ENCODE measurements at places on chromosomes 2 and 18.

DNA sequence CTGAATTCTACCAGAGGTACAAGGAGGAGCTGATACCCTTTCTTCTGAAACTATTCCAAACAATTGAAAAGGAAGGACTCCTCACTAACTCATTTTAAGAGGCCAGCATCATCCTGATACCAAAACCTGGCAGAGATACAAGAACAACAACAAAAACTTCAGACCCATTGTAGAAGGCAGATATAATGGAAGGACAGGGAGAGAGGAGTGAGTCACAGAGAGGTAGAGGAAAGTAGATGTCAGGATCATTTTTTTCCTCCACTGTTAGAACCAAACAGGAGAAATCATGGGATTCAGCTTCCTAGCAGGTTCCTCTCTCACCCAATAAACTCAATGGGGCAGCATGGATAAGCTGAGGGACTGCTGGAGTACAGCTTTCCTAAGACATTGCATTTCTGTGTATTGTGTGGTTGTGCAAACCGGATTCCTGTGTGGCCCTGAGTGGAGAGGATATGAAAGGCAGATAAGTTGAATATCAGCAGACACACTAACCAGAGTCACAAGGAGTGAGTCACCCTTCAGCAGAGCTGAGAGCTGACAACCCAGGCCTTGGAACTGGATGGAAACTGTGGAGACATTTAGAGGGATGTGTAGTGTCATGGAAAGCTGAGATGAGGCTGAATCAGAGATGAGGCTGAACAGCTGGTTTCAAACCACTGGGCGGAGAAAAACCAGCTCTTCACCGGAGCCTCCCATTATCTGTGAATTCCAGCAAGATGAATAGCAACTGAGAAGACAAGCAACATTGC is 60.9 kb upstream of the MMADHC start:
- no peak for DNase-seq

- DNase-seq, result no peak
Measured at GRCh38 chr2:200604571-200605255, 18.9 kb downstream of the AOX1 start.

GRCh38 chr2:240303896-240304745 is 131.3 kb upstream of the GPC1 start:
- no peak for DNase-seq

DNA sequence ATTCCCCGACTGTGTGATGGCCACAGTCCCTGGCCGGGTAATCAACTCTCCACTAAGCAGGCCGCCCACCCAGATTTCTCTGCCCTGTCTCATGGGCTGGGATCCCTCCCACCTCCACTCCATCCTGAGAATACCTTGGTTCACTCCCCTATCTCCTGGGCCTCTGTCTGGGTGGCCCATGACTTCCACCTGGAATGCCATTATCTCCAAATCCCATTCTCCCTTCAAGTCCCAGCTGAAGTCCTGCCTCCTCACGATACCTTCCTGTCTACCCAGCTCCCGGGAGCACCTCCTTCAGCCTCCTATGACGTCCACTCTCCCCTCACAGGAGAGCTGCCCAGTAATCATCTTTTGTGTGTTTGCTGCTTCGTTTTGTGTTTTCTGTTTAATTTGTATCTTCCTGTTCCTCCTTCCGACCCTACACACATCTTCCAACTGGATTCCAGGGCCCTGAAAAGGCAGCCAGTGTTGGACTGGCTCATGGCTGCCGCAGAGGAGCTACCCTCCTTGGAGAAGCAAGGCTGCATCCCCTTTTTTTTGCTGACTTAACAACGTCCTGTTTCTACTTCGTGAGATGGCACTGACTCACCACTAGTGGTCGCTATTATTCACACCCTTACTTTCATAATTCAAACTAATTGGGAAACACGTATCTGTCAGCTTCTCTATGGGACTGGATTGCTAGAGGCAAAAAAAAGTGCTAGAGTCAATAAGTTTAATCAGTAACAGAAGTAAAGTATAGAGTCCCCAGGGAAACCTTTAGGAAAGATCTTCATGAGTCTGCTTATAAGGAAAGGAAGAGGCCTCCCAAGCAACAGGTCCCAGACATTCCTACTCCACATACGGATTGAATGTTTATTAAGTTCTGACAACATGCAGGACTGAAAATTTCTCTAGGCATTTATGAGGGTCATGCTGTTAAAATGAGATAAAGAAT is 171.9 kb upstream of the GATA6 start:
- DNase-seq, result peak; percentile 57

DNA sequence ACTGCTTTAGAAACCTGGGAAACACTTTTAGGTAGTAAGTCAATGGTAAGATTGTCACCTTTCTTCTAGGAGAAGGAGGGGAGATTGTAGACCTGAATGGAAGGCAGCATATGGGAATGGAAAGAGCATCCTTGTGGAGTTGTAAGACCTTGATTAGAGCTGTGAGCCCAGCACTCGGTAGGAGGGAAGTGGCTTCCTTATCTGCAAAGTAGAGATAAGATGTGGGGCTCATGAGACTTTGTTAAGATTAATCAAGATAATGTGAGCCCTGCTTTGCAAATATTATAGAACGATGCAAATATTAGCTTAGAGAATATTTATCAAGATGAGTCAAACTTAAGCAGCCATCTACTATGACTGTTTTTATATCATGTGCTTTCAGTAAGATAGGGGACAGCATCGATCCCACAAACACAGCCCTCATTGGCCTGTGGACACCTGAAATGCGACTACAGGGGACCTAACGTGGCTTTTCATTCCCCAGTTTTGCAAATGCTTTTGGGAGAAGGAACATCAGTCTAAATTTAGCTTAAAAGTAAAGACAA is 243.7 kb downstream of the LTBP1 start:
- DNase-seq, result no peak

- DNase-seq, result no peak
Measured at GRCh38 chr2:143473216-143473615, 344.0 kb downstream of the ARHGAP15 start.

DNA sequence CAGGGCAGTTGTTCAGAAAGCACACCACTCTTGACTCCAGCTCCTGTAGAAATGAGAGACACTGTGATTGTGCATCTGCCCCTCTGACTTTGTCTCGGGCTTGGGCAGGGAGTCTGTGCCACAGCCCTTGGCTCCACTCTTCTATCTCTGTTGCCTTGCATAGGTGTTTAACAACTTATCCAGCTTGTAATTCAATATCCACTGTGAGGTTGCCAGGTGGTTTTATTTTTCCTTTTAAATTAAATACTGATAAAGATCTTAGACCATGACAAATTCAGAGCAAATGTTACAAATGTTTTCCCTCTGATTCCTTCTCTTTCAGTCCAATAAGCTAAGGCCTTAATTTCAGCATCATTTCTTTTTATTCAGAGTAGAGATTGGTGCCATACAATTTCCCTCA is 421.7 kb downstream of the STK39 start:
- no peak for DNase-seq

GRCh38 chr18:75112186-75113096 is 96.5 kb downstream of the PTGR3 start:
- no peak for DNase-seq

GRCh38 chr2:229407170-229407569 is 136.1 kb upstream of the PID1 start:
- no peak for DNase-seq

DNA sequence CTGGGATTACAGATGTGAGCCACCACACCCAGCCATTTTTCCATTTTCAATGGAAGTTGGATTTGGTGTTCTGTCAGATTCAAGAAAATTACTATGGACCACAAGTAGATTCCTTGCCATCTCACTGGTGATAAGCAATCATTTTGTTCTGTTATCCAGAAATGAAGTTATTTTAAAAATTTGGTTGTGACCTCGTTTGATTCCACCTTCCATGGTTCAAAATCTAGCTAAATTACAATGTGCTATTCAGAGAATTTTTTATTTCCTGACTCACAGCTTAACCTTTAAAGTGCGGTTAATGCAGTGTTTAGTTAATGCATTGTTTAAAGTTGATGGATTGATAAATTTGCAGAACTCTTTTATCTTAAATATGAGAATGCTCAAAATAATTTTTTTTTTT is 243.2 kb upstream of the BOD1L2 start:
- no peak for DNase-seq

DNA sequence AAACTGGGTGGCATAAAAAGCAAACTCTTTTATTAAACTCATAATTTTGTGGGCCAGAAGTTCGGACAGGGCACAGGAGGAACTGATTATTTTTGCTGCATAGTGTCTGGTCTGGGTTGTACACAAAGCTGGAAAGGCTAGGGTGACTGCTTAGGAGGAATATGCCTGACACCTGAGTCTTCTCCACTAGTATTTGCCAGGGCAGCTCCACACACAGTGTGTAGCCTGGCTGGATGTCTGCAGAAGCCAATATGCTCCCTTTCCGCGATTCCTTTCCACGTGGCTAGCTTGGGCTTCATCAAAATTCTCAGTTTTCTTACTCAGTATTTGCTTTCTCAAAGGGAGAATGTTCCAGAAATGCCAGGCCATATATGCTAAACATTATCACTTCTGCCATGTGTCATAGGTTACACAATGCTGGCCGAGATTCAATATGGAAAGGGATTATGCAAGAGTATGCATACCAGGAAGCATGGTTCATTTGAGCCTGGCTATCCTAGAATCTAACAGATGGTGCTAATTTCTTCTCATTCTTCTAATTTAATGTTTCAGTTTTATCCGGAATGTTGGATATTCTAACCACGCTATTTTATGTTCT is 142.7 kb upstream of the DOK6 start:
- DNase-seq, result no peak

GRCh38 chr2:31254237-31255203 is 20.6 kb downstream of the EHD3 start:
- no peak for DNase-seq

DNA sequence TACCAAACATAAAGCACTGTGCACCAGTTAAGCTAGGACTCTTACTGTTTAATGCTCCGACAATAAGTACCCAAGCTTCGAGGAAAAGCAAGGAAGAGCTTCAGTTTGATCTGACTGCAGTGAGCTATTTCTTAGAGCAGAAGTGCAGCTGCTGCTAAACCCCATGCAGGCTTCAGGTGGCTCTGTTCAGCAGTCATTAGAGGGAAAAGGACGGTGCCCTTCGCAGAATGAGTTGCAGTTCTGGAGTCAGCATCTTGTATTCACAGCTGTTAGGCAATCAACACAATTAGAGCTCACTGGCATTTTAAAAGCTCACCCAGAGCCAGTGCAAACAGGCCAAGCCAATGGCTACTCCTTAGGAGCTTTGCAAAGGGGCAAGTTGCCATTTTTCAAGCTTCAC is 1.5 kb upstream of the CERKL start:
- DNase-seq, result no peak

DNA sequence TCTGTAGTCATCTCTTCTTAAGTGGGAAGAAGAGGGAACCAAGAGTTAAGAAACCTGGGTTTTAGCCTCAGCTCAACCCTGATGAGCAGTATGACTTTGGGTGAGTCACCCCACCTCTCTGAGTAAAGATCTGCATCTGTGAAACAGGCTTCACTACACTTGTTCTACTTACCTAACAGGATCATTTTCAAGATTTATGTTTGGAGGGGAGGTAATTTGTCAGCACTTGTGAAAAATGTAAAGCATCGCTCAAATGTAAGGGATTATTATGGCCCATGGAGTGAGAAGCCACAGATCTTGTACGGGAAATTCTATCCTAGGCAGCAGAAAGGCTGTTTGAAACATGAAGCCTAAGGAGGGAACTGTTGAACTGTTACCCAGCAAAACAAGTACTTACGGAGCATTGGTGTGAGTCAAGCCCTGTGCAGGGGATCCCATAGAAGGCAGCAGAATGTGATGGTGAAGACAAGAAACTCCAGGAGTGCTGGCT is 160.6 kb downstream of the PRKCE start:
- no peak for DNase-seq

DNA sequence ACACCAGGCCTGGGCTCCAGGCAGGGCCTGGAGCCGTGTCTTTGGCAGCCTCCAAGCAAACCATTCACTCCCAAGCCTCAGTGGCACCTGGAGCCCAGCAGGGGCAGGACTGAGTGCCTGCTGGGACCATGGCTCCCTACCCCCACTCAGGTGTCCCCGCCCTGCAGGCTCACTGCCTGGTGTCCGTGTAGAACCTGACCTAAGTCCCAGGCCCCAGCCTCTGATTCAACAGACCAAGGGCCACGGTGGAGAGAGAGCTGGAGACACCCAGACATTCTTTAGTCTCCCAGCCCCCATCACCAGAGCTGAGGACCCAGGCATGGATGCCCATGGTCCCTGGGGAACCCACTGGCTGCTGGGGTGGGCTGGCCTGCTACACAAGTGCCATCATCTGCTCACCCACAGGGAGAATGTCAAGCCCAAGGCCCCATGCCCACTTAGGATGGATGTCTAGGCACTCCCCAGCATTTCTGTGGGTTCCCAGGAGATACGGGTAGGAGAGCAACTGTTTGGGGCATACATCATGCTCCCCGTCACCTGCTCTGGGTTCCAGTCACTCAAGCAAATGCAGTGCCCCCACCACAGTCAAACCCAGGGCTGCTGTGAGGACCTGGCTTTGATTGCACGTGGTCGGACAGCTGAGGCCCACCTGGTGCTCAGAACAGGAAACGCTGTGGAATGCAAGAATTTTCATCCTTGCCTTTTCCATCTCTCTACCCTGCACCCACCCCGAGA is 42.9 kb upstream of the ATG16L1 start:
- DNase-seq, result no peak

DNA sequence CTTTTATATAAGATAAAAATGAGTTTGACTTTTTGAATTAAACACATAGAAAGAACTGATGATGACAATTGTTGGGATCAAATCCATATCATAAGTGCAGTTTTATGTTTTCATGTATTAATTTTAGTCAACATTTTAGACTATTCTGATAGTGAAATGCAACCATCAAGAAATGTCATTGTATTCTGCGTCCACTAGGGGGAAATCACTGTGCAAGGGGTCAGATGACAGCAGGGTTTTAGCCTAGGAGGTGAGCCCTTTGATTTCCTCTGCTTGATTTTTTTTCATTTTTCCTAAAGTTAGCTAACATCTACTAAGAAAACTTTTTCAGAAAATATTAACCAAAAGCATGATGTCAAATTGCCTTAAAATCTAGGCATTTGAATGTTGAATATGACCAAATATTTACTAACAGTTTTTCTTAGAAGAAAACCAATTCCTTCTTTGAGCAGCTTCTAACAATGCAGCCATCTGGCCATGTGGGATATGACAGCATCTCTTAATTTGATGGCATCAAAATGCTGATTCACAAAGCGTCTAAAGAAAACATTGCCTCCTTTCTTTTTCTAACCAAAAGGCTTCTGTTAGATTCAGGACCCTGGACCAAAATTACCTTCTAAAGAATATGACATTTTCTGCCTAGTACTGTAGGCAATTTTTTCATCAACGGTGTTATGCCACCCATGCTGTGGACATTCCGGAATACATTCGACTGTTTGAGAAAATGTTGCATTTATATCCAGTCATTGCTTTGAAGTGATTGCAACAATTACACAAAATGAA is 141.5 kb downstream of the SPHKAP start:
- DNase-seq, result no peak

DNA sequence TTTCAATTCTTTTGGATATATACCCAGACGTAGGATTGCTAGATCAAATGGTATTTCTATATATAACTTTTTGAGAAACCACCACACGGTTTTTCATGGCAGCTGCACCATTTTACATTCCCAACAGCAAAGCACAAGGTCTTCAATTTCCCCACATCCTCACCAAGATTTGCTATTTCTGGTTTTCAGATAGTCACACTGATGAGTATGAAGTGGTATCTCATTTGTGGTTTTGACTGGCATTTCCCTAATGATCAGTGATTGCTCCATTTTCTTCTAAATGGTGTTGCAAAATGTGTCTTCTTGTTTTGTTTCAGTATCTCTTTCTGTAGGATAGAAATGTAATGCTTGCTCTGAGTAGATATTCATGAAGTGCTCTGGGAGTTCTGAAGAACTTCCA is 52.0 kb downstream of the ANKRD44 start:
- no peak for DNase-seq

All from activated CD8-positive, alpha-beta memory T cell treated with anti-CD3 and anti-CD28 coated beads for 24 hours (primary cell).